ENCODE measurements at places on chromosomes 16 and 17. TPM values are rescaled to one million over a fixed set of nuclear protein-coding genes. Genes with fewer than 3 reads are reported as not detected.

ZSWIM7 gene
- 16.7 TPM for total RNA-seq

CNGB1 gene
- total RNA-seq: 0.49 TPM

PRR35 gene
- total RNA-seq: not detected

CNTNAP1 gene
- 6.6 TPM for total RNA-seq

SLFN12L gene
- under 0.01 TPM for total RNA-seq

ZMYND15 gene
- not detected for total RNA-seq

KIF18B gene
- 0.25 TPM for total RNA-seq

NKD1 gene
- total RNA-seq: 1.5 TPM

OR1A1 gene
- total RNA-seq: not detected

SP2 gene
- total RNA-seq: 0.98 TPM

SLC13A2 gene
- total RNA-seq: not detected
